ENCODE measurements at places on chromosomes 3 and 15.

DNA sequence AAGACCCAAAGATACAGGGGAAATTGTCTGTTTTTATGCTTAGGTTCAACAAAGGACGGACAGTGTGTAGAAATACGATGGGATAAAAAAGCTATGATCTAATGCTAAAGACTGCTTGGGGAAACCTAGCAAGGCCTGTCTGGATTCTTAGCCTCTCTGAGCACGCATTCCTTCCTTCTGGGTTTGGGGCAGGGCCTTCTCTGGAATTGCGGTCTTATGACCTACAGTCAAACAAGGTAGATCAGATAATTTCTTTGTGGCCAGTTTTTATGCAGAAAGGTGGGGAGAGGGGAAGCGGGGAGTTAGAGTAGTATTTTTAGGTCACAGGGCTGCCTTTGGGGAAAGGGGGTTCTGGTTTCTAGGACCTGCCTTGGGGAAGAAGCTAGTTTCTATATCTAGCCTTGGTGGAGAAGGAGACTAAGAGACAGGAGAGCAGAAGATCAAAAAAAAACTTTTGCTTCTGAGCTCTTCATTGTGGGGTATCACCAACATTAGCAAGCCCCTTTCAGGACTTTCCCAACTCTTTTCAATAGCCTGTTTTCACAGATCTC is 39.1 kb upstream of the LIPC start:
- no peak for DNase-seq

DNA sequence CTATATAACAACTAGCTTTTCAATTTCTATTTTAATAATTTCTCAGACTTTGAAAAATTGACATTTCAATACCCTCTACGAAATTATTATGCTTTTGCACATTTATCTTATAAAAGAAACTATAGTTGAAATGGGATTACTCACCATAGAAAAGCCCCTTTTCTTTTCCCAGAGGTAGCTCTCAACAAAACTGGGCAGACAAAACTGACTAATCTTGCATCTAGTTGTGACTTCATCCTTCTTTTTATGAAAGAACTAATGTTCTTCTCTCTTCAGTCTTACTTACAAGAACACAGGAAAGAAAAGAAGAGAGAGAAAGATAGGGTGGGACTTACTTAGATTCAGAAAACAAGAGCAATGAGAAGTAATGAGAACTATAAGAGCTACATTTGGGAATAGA is 61.0 kb downstream of the GPR160 start:
- no peak for DNase-seq

GRCh38 chr15:52568601-52569585 is at the start of gene ARPP19:
TSS of gene ARPP19 (minus strand) at chr15:52569030. CDS start at chr15:52568892, 138 bp downstream.
- peak; percentile 46 for DNase-seq

- no peak for DNase-seq
These were observed 1.0 kb upstream of the FSTL1 start for GRCh38 chr3:120451806-120452205.

- DNase-seq = no peak
These were observed 13.3 kb upstream of the SPTBN5 start for GRCh38 chr15:41907141-41907540.

DNA sequence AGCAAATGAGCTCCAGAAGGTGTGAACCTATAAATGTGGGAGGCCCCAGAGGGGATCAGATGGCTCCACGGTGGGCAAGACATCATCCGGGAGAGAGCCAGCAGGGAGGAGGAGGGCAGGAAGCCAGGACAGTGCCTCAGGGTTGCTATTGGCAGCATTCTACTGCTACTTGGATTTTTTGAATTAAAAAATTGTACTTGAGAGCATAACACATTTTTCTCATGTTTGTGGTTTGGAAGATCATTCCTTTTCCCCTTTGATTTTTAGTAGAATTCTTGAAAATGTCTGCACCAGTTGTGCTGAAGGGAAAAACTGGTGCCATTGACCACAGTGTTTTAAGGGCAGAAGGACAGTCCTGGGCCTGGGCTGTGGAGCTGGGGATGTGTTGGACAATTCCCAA is 59.2 kb downstream of the LYZL4 start:
- DNase-seq = no peak

DNA sequence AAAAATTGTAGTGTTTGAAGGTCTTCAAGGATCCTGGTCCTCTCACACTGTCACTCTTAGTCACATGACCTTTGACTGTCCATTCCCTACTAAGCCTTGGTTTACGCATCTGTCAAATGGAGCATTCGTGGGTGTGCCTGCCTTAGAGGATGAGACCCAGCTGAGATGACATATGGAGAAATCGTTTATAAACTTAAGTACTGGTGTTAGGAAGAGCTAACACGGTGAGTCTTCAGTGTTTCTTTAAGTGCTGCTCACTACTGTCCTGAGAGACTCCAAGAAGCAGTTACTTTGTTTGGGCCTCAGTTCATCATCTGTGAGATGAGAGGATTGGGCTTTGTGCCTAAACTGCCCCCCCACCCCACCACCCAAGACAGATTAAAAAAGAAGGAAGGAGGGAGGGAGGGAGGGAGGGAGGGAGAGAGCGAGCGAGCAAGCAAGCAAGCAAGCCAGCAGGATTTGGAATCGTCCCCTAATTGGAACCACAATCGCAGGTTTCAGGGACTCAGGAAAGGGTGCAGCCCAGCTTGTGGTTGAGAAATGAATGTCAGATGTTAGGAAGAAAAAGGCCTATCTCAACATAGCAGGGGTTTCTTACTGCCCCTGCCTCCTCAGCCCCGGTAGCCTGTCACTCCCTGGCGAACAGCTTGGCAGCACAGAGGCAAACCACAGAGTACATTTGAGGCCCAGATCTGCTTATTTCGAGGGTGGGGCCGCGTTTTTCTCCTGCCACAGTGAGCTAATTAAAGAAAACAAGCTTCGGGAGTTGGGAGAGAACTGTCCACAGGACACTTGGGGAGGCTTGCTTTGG is 32.7 kb downstream of the SMAD3 start:
- DNase-seq = no peak

DNA sequence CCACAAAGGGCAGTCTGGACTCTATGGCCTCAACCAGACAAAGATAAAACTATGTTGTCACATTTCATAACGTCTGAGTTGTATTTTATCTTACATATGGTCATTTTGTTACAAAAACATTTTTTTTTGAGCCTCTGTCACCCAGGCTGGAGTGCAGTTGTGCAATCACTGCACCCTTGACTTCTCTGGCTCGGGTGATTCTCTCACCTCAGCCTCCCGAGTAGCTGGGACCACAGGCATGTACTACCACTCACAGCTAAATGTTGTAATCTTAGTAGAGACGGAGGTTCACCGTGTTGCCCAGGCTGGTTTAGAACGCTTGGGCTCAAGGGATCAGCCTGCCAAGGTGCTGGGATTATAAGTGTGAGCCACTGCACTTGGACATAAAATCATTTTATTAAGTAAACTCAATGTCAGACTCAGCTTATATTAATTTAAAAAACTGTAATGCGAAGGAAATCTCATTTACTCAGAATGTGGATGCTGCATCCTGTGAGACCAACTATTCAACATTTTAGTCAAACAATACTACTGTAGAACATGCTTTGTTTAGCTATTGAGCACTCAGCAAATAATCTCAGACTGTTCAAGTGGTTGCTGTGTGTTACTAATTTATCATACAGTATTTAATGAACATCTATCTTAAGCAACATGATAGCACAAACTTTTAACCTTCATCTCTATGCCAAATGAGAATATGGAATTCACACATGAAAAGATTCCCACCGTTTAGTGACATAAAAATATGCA is 209.2 kb downstream of the TBL1XR1 start:
- DNase-seq = no peak

DNA sequence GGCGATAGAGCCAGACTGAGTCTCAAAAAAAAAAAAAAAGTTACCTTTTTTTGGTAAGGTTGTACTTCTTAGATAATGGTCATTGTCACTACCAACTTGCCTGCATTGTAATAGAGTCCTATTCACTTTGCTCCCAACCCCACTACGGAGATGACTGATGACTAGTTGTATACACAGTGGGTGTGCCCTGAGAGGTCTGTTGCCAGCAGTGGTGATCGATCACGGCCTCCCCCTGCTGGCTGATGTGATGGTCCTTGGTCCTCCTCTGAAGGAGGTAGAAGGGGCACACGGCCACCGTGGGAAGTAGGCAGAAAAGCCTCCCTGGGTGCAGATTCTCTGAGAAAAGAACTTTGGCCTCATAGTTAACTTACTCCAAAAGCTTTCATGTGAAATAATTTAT is 10.7 kb downstream of the GCNT3 start:
- no peak for DNase-seq

DNA sequence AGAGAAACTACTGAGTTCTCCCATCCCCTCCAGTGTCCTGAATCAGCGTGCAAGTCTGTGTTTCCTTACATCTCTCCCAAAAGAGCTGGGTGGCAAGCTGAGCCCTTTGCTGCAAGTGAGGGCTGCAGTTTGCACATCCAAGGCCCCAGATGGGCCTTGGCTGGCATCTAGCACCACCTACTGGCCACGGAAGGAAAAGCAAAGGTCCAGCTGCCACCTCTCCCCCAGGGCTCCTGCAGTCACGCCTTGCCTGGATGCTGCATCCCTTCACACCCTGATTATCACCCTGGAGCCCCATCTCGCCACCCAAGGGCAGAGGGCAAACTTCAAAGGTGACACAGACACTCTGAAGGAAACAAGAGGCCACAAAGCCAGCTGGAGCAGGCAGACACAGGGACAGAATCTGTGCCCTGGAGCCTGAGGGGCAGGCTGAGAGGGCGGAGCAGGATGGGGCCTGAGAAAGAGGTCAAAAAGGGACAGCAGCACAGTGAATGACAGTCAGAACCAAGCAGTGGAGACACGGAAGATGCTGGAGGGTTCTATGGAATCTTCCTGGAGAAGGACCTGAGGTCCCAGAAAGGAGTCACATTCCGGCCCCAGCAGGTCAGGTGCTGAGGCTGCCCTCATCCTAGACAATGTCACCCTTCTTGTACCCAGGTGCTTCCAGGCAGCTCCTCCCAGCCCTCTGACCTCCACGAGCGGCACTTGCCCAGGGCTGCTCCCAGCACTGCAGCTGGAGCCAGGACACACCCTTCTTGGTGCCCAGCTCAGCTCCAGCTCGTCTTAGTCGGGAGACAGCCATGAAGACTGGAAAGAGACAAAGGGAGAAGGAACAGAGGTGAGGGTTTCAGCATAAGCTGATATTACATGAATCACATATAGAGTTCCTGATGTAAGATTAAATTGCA is 18.3 kb upstream of the NTRK3 start:
- no peak for DNase-seq

DNA sequence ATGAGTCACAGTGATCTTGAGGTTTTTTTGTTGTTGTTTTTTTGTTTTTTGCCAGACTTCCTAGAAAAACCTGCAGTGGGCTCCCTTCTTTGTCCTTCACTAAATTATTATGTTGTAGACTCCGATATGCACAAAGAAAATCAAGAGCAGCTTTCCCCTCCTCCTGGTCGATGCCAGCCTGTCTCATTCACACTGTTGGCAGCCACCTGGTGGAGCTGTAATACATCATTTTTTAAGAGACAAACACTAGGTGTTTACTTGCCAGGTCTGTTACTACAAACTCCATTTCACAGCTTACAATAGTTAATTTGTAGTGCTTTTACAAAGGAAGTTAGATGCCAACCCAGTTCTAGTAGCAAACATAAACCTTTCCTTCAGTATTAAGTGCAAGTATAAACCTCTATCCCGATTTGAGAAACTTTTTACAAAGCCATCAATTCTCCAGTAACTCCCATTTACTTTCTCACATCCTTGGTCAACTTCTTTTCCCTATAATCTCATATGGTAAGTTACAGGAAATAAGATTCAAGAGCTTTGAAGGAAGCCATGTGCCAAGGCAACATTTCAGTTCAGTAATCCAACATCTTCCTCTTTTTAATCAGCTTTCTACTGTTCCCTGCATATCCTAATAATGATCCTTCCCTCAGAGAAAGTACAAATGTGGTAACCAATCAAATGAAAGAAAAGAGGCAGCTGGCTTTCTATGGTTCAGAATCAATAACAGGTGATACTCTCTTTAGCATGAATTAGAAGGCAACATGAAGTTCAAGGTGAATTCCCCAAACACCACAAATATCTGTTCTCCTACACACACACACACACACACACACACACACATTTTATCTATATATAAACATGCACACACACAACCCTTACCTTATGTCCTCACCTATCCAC is 14.0 kb downstream of the AAGAB start:
- no peak for DNase-seq

DNA sequence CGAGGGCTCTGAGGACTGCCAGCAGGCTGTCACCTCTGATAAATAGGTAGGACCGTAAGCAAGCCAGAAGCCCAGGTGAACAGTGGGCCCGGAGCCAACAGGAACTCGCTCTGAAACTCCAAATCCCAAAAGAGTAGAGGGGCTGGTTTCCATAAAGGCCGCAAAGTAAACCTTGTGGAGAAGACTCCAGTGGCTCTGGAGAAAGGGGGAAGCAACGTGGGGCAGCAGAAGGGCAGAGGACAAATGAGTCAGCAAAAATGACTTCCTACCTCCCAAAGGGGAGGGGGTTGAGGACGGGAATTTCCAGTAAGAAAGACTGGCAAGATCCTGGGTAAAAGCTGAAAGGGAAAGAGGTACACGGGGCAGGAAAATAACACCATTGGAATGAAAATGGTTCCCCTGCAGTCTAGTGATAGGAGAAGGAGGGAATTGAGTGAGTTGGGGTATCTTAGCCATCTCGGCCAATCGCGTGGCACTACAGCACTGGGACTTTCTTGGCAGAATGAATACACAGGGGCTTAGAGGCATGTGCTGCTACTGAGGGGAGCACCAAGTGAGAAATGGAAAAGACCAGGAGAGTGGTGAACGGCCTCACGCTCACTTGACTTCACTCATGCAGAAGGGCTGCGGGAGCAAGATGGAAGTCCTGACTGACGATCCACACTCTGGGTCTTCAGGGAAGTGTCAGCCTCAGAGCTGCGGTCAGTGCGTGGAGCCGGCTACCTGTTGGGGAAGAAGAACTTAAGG is 33.2 kb downstream of the BMF start:
- no peak for DNase-seq

GRCh38 chr3:71462586-71462985 is 120.9 kb downstream of the FOXP1 start:
- no peak for DNase-seq

DNA sequence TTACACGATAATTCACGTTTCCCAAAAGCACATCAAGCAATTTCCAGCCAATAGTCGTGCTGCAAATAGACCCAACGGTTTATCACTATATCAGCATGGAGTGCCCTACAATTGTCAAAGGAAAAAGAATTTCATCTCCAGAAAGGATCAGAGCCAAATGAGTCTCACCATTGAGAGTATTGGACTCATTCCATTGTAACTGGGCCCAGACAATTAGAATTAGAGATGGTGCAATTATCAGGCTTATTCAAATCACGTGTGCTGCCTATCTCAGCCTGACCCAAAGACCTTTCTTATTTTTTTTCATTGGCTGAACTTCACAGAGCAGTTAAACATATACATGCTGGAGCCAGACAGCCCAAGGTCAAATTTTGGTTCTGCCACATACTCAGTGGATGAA is 87.0 kb upstream of the LRTM1 start:
- DNase-seq = no peak

- DNase-seq = no peak
These were observed 13.9 kb downstream of the CEP152 start for GRCh38 chr15:48796930-48797329.

GRCh38 chr3:170732660-170733245 is 137.2 kb downstream of the RPL22L1 start:
- no peak for DNase-seq
